ENCODE measurements at places on chromosomes 1 and 21.

DNA sequence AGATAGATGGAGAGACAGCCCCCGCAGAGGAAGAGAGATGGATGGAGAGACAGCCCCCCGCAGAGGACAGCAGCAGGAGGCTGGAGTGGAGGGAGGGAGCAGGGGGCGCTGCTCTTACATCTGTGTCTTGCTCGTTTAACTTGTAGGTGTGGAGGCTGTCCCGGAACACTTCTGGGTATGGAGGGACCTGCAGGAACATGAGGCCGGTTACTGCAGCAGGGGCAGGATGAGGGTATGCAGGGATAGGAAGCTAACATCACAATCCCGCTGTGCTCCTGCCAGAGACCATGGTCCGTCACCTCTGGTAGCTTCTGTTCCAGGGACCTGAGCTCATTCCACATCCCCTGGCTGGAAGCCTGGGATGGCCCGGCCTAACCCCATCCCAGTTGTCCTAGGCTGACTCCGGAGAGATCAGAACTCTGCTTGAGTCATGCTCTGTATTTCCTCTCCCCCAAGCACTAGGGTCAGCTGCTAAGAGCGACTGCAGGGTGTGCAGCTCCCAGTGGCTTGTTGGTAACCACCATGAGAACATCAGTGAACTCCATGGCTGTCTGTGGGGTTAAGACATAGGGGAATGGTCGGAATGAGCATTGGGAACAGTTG lies 36.7 kb upstream of the GOLT1A start:
- DNase-seq, result no peak

DNA sequence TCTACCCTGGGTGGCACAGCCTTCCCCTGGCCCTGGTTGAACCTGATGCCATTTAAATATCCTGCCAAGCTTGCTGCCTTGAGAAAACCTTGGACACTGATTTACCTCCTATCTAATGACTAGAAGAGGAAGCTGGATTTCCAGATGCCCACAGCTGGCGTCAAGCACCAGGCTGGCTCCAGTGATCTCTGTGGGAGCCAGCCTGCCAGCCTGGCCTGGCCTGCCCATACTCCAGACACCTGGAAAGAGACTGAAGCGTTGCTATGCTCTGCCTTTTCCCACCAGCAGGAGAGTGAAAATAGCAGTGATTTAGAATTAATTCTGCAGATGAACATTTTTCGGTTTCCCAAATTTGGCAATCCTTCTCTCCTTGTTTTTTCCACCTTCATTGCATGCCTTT lies 11.5 kb upstream of the EIF4G3 start:
- DNase-seq, result no peak

DNA sequence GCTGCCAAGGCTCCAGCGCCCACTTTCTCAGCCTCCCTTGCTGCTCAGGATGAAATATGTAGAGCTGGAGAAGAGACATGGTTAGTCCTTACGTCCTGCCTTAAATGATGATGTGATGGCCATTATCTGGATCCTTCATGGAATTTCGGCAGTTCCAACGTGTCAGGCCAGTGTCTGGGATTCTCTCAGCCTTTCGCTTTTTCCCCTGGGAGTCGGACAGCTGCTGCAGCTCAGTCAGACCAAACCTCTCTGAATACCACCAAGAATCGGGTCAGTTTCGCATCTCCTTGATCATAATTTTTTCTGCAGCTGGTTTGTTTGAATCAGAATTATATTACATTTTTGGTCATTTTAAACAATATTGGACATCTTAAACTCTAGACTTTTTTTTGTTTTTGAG lies 22.3 kb upstream of the KLHDC8A start:
- DNase-seq, result no peak

DNA sequence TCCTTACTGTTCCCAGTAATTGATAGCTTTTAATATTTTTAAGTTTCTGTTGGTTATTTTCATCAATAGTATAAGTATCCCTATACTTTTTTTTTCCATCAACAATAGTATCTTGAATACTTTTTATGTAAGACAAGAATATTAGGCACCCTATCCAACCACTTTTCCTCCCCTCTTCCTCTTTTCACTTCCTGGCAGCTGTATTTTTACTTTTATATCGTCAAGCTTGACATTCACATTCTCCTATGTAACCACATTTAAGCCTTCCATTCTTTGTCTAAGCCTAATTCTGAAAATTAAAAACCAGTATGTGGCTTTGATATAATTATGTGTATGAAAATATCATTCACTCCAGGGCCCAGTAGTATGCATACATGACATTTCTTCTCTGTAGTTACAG lies 9.3 kb downstream of the TMEM39B start:
- no peak for DNase-seq

- DNase-seq, result no peak
These were observed 90.0 kb downstream of the STUM start for GRCh38 chr1:226638608-226639007.

DNA sequence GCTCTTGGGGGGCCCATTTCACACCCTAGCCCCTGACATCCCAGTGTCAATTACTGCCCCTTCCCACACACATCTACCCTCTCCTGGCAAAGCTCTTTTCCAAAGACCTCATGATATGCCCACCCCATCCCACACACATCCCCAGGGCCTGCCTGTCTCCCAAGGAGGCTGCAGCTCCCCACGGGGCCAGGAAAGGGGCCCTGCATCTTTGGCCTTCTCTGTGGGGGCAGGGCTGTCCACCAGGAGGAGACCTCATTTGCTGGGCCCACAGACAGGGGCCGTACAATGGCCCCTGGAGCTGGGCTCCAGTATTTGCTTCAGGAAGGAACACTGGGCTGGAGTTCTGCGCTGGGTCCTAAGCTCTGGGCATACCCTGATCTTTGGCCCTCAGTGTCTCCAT lies 65.6 kb upstream of the RUNX3 start:
- no peak for DNase-seq

DNA sequence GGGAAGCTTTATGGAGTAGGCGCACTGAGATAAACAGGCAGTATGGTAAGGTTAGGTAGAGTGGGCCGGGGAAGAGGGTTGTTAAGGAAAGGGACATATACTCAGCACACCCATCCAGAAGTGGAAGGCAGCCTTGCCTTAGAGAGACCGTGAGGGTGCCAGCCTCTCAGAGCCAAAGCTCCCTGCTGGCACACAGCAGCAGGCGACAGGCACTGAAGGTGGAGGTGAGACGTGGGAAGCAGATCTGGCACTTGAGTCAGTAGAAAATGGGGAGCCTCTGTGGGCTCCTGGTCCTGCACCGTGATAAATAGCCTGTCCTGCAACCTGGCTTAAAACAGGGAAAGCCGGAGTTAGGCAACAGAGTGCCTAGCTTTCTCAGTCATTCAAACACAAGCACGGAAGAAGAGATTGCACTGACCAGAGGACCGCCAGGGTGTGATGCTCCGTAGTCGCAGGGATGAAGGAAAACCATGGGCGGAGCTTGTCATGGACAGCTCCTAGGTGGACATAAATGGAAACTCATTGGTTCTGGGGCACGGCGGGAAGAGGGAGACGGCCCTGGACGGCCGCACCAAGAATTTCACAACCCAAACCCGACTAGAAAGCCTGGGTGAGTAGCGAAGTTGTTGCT lies 15.5 kb downstream of the KCNK1 start:
- no peak for DNase-seq

GRCh38 chr1:84107955-84108354 lies 36.1 kb upstream of the PRKACB start:
- no peak for DNase-seq

DNA sequence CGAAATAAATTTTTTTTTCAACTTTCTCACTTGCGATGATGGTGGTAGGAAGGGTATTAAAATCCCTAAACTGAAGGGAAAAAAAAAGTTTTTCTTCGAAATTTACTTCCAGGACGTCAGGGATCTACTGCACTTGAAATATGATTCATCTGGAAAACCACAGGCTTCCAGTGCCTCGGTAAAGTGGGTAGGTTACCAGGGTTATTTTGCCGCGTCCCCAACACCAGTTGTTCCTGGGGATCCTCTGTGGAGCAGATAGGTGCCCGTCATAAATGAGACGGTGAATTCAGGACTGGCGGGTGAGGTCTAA lies 773 bp downstream of the RABIF start:
- no peak for DNase-seq

GRCh38 chr1:86913399-86913895 lies 479 bp downstream of the SELENOF start:
- DNase-seq, result no peak

DNA sequence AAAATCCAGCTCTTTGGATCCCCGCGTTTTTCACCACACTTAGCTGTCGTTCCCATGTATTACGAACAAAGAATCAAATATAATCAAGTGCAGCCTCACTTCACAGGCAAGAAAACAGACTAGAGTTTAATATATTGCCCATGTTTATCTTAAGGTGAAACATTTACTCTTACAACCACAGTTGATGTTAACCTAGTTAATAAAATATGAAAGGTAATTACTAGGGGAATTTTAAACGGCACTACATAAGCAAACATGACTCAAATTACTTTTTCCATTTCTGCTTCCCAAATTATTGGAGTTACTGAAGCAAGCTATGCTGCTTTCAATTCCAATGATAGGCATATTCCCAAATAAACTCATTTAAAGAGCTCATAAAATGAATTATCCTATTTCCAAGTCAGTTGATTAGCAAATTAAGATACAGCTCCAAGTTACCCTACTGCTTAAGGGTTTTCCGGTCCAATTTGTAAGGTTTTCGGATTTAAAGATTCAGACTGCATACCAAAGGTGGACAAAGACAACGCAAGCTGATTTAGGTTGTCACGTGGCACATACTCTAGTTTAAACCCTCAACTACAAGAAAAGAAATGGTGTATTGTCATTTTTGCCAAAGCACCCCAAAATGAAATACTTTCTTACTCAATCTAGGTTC lies 5.9 kb downstream of the COX20 start:
- no peak for DNase-seq

DNA sequence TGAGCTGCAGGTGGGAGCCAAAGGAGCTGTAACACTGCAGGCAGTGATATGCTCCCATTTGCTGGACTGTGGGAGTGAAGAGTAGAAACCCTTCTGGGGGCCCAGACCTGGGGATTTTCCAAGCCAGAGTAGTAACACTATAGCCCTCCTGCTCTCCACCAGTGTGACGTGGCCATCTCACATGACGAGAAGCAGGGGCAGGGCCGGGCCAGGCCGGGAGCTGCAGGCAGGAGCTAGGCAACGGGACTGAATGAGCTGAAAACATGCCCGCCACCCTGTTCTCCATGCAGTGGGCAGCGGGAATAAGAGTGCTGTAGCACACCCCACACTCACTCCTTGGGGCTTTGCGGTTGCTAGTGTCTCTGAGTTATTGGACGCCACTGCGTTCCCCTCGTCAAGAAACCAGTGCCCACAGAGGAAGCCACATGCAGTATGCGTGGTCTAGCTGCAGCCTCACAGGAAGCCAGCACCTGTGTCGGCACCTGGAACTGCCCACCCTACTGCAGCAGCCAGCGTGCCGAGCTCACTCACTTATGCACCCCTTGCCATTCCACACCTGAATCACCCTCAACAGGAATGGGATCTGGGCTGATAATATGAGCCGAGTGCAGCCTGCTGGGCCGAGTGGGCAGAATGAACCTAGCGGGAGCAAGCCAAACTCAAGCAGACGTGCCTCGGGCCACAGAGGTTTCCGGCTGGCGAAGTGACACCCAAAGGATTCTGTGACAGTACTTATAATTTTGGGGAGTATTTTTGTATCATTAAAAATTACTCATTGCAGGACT lies 1389.6 kb downstream of the KCNT2 start:
- DNase-seq, result no peak

DNA sequence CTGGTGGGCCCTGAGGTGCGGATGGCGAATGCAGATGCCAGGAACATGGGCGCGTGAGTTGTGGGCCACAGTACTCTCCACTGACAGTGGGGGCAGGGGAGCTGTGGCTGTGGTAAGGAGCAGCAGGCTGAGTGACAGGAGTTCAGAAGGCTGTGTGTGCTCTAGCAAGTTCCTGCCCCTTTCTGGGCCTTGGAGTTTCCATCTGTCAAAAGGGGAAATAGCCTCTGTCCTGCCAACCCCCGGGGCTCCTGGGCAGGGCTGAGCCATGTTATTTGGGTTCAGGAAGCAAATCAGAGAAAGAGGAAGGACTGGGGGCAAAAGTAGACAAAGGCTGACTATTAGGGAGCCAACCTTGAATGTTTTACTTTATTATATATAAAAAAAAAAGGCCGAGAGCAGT lies 19.5 kb upstream of the MFN2 start:
- DNase-seq, result no peak

DNA sequence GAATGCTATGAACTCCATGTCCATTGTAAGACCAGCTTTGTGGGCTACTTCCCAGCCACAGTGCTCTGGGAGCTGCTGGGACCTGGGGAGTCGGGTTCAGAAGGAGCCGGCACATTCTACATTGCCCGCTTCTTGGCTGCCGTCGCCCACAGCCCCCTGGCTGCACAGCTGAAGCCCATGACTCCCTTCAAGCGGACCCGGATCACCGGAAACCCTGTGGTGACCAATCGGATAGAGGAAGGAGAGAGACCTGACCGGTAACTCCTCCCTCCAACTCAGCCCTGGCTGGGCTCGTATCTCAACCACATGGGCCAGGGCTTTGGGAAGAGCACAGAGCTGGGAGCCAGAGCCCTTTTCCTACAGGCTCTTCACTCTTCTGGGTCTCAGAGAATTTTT lies 15.4 kb downstream of the MOV10 start:
- no peak for DNase-seq

DNA sequence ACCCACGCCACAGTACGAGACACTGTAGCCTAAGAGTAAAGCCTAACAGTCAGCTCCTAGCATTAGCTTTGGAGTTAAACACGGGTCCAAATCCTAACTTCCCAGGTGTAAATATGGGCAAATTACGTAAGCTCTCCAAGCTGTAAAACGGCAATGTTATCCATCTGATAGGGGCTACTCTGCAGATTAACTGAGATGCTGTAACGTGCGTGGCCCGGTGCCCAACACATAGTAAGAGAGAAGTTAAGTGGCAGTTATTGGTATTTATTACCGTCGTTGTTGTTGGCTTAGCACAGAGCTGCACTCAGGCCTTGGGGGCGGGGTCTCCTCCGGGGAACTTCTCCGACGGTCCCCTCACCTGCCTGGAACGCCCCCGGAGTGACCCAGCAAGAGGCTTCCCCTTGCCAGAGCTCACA lies 457 bp downstream of the TRAPPC3 start:
- no peak for DNase-seq

DNA sequence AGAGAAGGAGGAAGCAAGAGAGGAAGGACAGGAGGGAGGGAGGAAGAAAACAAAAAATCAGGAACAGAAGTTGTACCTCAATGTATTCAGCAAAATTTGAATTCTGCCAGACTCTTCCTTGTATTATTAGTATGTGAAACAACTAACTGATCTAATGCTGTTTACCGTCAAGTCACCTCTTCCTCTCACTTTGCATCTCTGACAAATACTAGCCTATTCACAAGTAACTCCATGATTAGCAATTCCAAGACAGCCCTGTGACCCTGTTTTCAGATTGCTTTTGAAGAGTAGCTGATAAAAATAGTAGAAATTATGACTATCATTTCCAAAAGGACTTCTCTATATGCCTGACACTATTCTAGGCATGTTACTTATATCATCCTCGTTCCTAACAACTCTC lies 445.4 kb downstream of the NEGR1 start:
- no peak for DNase-seq
